ENCODE measurements at places on chromosomes 4 and X. TPM values are rescaled to one million over a fixed set of nuclear protein-coding genes. Genes with fewer than 3 reads are reported as not detected.

GRCh38 chrX:34503119-34503518 is 154.0 kb downstream of the TMEM47 start:
- H3K4me1 ChIP-seq, result no peaks in the 10 kb centered on the region
- DNase-seq, result no peak

DNA sequence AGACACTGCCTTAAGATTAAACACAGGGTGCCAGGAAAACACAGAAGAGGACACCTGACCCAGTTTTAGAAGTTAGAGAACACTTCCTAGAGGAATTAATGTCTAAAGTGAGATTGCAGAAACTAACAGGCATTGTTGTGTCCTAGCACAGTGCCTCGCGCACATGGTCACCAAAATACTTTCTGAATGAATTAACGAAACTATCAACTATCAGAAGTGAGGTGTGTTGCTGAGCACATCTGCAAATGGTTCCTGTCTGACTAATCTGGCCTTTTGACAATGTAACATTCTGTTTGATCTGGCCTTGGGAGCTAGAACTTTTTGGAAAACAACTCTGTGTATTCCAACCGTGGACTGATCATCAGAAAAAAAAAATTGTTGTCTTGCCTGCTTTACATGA is 556.8 kb upstream of the LCORL start:
- no peak overlapping the region for H3K4me3 ChIP-seq
- DNase-seq, result no peak
- H3K27me3 ChIP-seq, result no peaks in the 10 kb centered on the region
- H3K27ac ChIP-seq, result no peak overlapping the region
- H3K36me3 ChIP-seq, result no peaks in the 10 kb centered on the region

- no peaks in the 10 kb centered on the region for H3K36me3 ChIP-seq
- no peaks in the 10 kb centered on the region for H3K27me3 ChIP-seq
- H3K27ac ChIP-seq, result no peak overlapping the region
- no peaks in the 10 kb centered on the region for H3K4me1 ChIP-seq
Observed at GRCh38 chr4:96598465-96598864, 758.6 kb downstream of the PDHA2 start.

GRCh38 chr4:4267981-4268380 is 20.0 kb upstream of the TMEM128 start:
- no peak overlapping the region for H3K4me3 ChIP-seq
- no peak overlapping the region for H3K27ac ChIP-seq
- no peak for DNase-seq
- no peaks in the 10 kb centered on the region for H3K4me1 ChIP-seq
- H3K36me3 ChIP-seq, result peaks cover 26% of the 10 kb centered on the region
- H3K27me3 ChIP-seq, result no peaks in the 10 kb centered on the region

GRCh38 chrX:130756233-130756632 is 146.8 kb downstream of the ENOX2 start:
- no peaks in the 10 kb centered on the region for H3K27me3 ChIP-seq
- DNase-seq, result no peak
- no peak overlapping the region for H3K4me3 ChIP-seq
- H3K36me3 ChIP-seq, result no peaks in the 10 kb centered on the region

DNA sequence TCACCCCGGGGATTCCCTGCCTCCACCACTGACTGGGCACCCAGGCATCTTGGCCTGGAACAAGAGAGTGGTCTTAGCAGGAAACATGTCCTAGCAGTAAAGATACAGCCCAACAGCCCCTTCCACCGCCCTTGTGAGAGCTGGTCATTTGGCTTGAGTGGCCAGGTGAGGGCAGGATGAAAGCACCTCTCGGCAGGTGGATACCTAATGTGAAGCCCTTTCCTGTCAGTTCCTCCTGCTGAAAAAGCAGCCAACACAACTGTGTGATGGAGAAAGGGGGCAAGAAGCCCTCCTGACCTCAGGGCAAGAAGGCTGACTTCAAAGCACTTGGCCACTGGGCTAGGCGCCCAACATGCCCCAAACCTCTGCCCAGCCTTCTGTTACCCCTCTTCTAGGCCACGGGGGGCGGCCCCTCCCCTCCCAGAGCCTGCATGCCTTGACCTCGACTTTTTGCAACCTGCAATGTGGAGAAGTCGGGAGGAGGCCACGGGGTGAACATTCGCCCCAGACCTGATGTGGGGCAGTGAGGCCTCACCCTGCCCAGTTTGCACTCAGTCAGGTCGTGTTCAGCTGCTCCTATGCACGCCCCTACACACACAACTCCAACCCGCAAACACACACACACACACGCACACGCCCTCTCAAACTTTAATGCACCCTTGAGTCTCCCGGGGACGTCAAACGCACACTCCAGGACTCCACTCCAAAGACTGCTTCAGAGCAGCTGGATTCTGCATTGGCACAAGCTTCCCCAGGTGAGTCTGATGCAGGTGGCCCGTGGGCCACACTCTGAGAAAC is 1.1 kb downstream of the LGI2 start:
- DNase-seq, result no peak
- H3K27me3 ChIP-seq, result peaks cover 23% of the 10 kb centered on the region
- H3K36me3 ChIP-seq, result no peaks in the 10 kb centered on the region
- peak overlapping the region; percentile 43 for H3K4me3 ChIP-seq

CSN3 gene
- not detected for total RNA-seq

SPRY1 gene
- total RNA-seq, result 134 TPM

GAGE2A gene
- not detected for total RNA-seq

DCAF12L1 gene
- not detected for total RNA-seq

Measured in upper lobe of right lung (tissue), 1 donor.